Stimulated activated CD4-positive, alpha-beta T cell treated with anti-CD3 and anti-CD28 coated beads, Interleukin-4, amount 100 ng/mL, for 1 hour (primary cell): ENCODE measurements at places on chromosomes 12 and 14.

- no peak for DNase-seq
These were observed 27.2 kb downstream of the GLT8D2 start for GRCh38 chr12:104022786-104023185.

DNA sequence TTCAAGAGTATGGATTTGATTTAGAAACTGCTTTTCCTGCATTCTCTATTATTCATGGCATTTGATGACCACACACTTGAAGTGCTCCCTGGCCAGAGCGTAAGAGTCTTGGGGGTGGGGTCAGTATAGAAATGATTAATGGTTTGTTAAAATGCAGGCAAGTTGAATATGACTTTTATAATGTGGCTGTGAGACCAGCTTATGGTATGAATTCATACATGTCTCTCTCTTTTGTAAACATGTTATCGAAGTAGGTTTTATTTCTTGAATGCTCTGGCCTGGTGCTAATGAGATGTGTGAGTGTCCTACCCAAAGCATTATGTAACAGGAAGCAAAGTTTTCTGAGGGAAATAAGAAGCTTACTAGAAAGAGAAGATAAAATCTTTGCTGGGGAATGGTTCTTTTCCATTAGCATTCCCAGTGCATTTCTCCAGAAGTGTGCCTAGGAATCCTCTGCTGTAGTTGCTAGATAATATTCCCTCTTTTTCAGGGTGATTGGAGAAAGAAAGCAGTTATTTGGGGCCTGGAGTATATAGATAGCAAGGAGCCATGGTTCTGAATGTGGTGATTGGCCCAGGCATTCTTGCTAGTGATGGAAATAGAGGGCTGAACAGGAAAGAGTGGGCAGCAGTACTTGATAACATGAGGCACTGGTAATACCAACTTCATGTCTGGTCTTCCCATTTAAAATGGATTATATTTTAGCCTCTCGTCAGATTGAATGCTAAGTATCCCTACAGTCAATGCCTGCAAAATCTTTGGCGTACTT is 289.7 kb downstream of the RAD51B start:
- no peak for DNase-seq

GRCh38 chr14:102321456-102322422 is 2.2 kb downstream of the ZNF839 start:
- no peak for DNase-seq

GRCh38 chr12:112179916-112180315 is 54.6 kb downstream of the TRAFD1 start:
- DNase-seq: no peak

- DNase-seq: no peak
These were observed 109.8 kb upstream of the FOXG1 start for GRCh38 chr14:28656704-28657255.

- DNase-seq: no peak
These were observed 124.9 kb downstream of the ATP23 start for GRCh38 chr12:58066296-58066695.

DNA sequence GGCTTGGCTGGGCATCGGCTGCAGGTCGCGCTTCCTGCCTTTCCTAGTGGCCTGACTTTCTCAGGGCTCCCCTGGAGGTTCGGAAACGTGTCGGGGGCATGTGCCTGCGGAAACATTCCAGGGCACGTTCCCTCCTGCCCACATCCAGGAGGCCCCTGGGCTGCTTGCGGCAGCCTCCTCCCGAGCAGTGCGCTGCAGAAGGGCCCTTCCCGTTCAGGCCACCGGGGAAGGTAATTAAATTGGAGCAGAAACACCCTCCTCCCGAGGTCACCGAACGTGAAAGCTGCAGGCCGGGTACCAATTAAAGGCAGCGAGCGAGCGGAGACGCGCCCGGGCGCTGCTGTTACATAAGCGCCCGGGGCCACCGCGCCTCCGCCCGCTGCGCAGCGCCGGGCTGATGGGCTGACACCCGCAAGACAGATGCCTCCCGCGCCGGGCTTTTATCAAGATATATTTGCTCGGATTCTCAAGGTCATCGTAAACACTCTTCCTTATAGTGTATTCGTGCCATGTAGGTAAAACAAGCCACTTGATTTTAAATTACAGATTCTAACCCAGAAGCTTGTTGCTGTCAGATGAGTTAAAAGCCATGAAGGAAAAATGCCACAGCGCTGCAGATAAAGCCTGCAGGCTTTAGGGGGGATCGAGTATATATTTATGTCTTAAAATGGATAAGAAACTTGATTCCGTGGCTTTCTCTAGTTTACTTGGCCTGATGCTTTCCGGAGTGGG is 31.4 kb downstream of the SSPN start:
- no peak for DNase-seq

GRCh38 chr12:114320968-114321367 is 85.0 kb downstream of the TBX5 start:
- DNase-seq: no peak

- no peak for DNase-seq
These were observed 146.5 kb downstream of the PIWIL1 start for GRCh38 chr12:130484221-130484620.

GRCh38 chr14:62691647-62692489 is 353.4 kb downstream of the KCNH5 start:
- DNase-seq: no peak

DNA sequence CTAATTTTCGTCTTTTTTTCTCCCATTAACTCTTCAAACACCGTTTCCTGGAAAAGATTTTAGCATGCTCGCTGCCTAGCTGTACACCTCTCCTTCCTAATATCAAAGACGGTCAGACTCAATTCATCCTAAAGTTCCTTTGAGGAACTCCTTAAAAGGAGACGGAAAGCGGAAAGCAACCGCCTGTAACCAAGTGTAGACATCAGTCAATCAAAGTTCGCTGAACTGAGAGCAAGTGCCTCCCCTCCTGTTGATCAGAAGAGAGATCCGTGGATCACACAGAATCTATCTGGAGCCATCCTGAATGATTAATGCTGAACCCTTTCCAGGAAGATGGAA is 412 bp upstream of the TEP1 start:
- no peak for DNase-seq
